Jurkat, Clone E6-1 (cell line): ENCODE measurements at places on chromosomes 13 and 19.

GRCh38 chr19:41912899-41913537 lies 15.2 kb downstream of the ERFL start:
- no peak for DNase-seq

DNA sequence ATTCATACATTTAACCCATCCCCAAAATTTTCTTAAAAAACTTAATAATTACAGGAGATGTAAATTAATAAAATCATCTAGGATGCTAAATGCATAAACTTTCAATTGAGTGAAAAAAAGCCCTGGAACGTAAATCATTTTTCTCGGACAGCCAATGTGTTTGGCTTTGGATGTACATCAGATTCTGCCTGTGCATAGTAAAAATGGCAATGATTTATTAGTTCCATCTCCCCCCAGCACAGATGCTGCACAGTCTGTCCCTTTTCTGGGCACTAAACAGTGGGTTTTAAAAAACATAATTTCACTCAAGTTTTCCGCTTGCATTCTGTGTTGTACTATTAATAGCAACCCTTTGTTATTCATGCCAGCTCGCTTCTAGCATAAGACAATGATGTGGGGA lies 147.7 kb downstream of the TM9SF2 start:
- no peak for DNase-seq

DNA sequence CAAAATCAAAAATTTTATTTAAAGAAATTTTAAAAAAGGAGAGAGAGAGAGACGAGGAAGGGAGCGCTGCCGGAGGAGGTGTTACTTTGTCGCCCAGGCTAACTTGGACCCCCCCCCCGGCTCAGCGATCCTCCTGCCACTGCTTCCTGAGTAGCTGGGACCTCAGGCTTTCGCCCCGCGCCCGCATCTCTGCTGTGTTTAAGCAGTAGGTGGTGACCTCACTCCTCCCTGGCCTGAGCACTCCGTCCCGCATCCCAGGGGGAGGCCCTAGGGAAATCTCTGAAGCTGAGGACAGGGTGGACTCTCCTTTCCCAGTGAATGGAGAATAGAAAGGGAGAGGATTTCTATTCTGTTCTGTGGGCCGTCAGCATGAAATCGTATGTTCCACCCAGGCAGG lies 485 bp upstream of the ZNF845 start:
- no peak for DNase-seq

- DNase-seq, result no peak
These were observed 186.8 kb upstream of the SOX1 start for GRCh38 chr13:111880185-111880584.

GRCh38 chr13:102999499-102999898 lies 66.7 kb downstream of the SLC10A2 start:
- DNase-seq, result no peak

DNA sequence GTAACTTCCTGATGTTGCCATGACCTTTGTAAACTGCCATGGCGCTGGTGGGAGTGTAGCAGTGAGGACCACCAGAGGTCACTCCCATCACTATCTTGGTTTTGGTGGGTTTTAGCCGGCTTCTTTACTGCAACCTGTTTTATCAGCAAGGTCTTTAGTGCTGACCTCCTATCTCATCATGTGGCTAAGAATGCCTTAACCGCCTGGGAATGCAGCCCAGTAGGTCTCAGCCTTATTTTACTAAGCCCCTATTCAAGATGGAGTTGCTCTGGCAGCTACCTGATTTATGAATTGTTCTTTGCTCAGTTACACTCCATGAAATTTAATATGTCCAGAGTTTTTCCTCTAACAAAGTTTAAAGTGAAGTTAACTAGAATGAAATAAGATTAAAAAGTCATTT lies 4.6 kb upstream of the EPS15L1 start:
- no peak for DNase-seq

DNA sequence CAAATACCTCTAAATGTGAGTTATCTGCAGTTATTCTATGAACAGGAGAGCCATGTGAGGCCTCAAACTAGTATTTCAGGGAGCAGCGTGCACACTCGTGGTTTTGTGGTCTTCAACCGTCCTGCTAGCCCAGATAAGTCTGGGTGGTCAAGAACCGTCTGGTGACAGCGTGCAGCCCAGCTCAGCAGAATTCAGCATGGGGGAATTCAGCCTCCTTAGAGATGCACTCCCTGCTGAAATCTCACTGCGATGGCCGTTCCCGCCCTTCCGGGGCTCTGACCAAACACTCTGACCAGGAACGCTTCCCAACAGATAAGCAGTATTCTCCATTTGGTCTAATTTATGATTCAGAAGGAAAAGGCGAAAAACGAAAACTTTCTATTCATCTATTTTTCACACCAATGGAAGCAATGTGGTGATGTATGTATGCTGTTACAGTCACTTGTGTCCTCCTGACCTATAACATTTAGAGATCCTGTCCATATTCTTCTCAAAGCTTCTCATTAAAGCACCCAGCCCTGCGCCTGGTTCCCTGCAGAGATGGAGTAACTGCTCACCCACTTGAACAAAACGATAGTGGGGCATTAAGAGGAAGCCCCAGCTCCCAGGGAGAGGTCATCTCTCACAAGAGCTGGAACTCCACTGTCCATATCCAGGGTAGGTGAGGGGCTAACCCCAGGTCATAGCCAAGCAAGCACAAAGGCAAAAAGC lies 2.9 kb downstream of the ANKRD27 start:
- no peak for DNase-seq
